ENCODE measurements at places on chromosomes 1 and 21. TPM values are rescaled to one million over a fixed set of nuclear protein-coding genes. Genes with fewer than 3 reads are reported as not detected.

The BSND gene
- not detected for total RNA-seq

The ATP1A4 gene
- 0.39 TPM for total RNA-seq

The DNM3 gene
- total RNA-seq = 5.1 TPM

The KCTD3 gene
- 40.3 TPM for total RNA-seq

The HSD11B1 gene
- total RNA-seq = 83.7 TPM

The RBM11 gene
- not detected for total RNA-seq

The SRGAP2 gene
- 91.2 TPM for total RNA-seq

The KCNN3 gene
- 0.96 TPM for total RNA-seq

The CCDC17 gene
- 2.4 TPM for total RNA-seq
